Erythroblast (primary cell): ENCODE measurements at places on chromosomes 7 and 10.
A peak's percentile ranks its signal among the peaks of the same experiment; 100 is the strongest.

DNA sequence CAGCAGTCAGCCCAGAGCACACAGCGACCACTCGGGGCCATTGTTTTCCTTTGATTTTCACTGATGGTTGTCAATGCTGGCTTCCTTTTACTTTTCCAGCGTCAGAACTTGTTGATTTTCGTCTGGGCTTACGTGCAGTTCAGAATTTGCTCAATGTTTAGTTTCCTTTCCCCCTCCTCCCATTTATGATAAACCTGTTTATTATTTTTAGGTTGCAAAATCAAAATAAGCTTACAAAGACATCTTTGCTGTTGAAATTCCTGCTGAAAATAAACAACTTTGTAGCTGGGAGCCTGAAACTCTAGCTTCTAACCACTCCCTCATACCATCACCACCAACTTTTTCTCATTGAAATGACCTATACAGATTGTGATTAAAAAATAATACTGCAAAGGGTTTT lies 83.1 kb upstream of the LYZL1 start:
- DNase-seq = no peak

GRCh38 chr7:90412458-90413184 lies 9.4 kb downstream of the CLDN12 start:
- peak; percentile 28 for DNase-seq

- DNase-seq = no peak
Measured at GRCh38 chr10:68135922-68136792, 26.9 kb downstream of the MYPN start.

- DNase-seq = no peak
Measured at GRCh38 chr10:46091080-46091827, 45.2 kb upstream of the MSMB start.

DNA sequence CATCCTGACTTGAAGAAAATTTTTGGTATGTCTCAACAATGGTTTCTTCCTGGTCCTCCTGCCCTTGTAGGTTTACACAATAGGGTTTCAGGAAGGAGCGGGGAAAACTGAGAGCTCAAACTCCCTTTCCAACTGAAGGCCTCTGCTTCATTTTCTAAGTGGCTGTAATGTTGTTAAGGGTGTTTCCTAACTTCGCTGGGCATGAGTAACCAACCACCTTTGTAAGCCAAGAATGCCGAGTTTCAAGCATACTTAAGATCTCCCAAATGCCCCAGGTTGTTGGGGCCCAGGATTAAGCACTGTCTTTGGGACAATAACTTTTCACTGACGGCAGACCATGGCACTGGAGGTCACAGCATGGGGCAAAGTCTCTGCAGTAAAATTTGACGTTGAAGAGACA lies 33.6 kb upstream of the DRGX start:
- DNase-seq = no peak

- DNase-seq = no peak
Measured at GRCh38 chr7:70657989-70658632, 473.8 kb upstream of the GALNT17 start.

DNA sequence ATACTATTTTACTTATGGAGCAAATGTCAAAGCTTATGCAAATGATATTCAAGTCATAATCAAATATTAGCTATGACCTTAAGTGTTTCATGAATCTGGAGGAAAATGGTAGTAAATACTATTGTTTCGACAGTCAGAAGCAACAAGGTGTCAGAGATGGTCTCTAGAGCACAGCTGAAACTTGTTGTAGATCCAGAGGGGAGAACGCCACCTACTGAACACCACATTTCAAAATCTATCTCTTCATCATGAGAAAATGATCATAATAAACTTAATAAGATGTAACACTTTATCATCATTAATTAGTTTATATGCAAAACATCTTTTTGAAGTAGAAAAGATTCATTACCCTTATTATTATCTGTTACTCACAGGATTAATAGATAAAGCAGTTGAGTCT lies 418.7 kb downstream of the GATA3 start:
- DNase-seq = no peak

- DNase-seq = no peak
Measured at GRCh38 chr7:130953196-130953595, 219.2 kb upstream of the KLF14 start.

DNA sequence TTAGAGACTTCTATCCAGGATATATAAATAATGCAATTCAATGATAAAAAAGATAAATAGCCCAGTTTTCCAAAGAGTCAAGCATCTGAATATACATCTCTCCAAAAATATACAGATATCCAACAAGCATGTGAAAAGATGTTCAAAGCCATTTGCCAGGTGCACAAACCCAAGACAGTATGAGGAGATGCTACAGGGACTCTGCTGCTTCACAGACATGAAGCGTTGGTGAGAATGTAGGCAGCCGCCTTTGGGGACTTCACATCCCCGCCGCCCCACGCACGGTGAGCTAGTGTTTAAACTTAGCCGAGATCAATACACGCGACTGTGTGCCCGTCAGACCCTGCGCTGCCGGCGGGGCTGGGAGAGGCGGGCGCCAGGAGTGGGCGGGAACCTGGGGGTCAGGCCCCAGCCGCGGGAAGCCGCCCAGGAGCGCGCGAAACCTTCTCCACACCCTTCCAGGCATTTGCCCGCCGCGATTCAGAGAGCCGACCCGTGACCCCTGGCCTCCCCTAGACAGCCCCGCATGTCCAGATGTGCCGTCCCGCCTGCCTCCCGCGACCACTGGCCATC lies 927 bp upstream of the ALOX5 start:
- peak; percentile 73 for DNase-seq

DNA sequence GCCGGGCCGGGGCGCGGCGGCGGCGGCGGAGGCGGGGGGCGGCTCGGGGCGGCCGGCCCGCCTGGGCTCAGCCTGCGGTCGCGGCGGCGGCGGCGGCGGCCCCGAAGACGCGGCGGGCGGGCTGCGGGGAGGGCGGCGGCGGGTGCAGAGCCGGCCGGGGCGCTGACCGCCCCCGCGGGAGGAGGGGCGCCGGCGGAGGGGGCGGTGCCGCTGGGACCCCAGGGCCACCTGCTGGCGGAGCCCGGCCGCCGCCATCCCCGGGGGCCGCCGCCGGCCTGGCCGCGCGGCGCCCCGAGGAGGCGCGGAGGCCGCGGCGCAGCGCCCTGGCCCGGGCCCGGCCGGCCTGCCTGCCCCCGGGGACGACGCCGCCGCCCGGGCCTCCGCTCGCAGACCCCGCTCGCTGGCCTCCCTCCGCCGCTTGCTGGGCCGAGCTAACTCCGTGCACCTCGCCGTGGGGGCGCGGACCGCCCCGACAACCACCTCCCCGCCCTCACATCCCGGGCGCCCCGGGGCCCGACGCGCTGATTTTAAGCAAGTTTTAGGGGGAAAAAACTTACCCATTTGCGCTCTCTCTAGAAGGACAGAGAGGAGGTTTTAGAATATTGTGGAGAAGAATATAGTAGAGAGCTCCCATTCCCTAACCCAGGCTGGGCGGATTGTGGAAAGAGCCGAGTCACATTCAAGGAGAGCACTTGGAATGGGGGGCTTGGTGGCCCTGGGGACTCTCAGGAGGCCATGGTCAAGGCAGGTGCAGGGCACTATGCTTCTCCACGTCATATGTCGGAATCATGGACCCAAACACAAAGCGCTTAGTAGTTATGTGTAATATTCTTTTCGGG lies at the start of gene BEND7:
Gene BEND7, minus strand, starts transcription at position 140 of the 839 bp plus-strand sequence. CDS start 481 bp downstream, outside the sequence.
- DNase-seq = no peak

- DNase-seq = no peak
Measured at GRCh38 chr10:52567247-52567580, 205.4 kb downstream of the MBL2 start.

DNA sequence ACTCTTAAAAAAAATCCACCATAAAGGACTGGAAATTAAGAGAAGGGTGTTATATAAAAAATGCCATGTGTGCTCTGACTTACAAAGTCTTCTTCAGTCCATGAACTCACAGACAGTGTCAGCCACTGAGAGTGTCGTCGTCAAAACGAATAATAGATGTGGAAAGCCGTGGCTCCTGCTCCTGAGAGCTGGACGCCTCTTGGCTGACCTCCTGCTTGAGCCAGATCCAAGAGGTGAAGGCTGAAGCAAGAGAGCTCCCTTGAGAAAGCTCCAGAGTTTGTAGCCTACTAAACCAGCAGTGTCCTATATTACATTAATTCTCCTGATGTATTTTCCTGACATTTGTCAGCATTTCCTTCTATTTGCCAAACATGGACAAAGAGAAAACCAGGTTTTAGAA lies 234.3 kb upstream of the C7orf33 start:
- no peak for DNase-seq

- DNase-seq = no peak
Measured at GRCh38 chr10:19310066-19310465, 261.5 kb downstream of the MALRD1 start.

- no peak for DNase-seq
Measured at GRCh38 chr7:43735403-43735801, 6.1 kb upstream of the COA1 start.

GRCh38 chr7:77674878-77675277 lies 21.4 kb upstream of the RSBN1L start:
- DNase-seq = no peak

DNA sequence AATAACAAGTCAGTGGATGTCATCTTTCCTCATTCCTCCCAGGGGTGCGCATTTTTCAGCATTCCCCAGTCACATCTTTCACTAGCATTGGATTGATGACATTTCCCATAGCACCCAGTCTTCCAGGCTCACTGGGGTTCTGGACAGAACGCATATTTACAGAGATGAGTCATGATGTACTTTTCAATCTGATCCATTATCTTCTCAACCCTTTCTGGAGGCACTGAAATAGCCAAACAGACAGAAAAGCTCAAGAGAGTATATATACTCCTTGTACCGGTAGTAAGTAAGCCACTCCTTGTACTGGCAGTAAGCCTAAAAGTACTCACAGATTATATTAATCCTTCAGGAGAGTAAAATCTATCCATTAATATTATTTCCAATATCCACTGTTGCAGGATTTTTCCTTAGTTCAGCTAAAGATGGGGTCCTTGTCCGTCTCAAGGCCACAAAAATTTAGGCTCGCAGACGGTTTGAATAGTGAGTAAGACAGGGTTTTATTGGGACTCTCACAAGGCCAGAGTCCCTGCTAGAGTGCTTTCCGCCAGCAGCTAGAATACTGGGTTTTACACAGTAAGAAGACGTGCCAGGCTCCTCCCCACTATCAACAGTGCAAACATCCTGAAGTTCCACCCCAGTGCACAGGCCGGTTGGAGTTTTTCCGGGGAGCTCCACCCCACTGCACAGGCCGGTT lies 60.8 kb downstream of the MDH2 start:
- no peak for DNase-seq

- DNase-seq = no peak
Measured at GRCh38 chr10:650441-650851, 39.0 kb downstream of the DIP2C start.

GRCh38 chr10:119762805-119763798 lies 37.3 kb downstream of the INPP5F start:
- DNase-seq = no peak

DNA sequence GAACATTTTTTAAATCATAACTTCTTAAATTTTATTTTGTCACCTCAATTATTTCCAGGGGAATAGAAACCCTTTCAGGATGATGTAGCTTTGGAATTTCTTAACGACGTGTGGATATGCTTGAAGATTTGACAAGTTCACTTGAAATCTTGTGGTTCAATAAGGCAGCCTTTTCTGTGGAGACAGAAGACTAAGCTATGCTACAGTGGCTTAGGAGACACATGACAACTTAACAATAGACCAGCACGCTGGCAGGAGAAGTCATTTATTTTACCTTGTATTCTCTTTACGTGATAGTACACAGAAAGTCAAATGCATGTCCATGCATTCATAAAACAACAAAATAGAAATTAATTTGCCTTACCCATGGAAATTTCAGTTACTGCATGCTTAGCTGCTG lies 181.6 kb downstream of the GRM3 start:
- no peak for DNase-seq

DNA sequence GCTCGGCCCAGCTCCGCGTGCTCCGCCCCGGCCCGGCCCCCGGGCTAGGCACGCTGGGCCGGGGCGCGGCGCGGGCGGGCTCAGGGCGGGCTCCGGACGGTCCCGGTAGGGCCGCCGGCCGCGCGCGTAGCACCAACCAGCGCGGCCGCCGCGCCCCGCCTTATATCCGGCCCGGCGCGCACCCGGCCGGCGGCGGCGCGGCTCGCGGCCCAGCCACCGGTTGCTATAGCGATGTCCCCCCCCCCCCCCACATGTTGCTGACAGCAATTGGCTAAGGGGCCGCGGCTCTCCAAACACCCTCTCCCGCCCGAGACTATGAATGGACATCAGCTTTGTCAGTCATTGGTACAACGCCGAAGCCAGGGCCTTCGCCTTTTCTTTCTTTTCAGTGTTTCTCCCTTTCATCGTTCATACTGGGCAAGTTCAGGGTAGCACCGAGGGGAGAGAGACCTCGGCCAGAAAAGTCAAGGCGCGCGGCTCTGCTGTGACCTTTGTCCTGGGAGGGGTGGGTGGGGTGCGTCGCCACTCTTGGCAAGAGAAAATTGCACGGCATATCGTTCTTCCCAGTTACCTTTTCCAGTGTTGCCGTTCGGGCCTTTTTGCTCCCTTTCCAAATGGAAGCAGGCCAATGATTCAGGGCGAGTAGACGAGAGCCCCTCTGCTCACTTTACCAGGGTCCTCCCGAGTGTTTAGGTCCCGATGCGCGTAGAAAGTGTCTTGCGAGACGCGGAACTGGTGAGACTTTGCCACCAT lies 354.2 kb downstream of the DNAJB6 start:
- DNase-seq = no peak

DNA sequence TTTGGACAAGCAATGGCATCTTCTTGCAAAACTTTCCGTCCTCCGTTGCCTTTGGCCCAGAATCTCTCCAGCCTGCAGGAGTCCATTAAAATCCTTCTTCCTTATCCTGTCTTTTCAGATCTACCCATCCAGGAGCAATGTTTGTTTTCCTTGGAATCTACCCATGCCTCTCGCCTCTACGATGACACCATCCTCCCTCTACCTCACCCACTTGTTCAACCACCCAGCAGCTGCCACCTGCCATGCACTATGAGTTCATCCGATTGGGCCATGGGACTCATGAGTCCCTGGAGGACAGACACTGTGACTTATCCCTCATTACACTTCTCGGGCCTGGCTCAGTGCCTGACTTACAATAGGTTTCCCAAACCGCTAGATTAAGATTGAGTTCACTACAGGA lies 26.8 kb upstream of the MGMT start:
- no peak for DNase-seq

DNA sequence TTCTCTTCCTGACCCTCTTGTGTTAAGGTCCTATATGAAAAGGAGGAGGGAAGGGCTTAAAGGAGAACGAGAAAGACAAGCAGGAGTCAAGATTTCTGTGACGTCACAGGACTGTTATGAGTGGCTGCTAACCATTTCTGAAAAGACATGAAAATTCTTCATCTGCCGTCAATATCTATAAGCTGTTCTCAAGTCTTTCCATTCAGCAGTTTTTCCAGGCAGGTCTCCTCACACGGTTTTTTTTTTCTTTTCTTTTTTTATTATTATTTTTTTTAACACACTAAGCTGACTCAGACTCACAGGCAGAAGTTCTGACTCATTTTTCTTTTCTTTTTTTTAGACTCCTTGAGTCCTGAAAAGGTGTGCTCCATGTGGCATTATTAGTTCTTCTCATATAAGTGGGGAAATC lies 72.0 kb downstream of the DGKI start:
- DNase-seq = no peak

GRCh38 chr10:3568983-3569382 lies 216.0 kb downstream of the KLF6 start:
- DNase-seq = no peak

- DNase-seq = no peak
Measured at GRCh38 chr10:25839683-25840082, 94.3 kb upstream of the MYO3A start.

GRCh38 chr7:154649434-154649833 lies 353.5 kb downstream of the PAXIP1 start:
- no peak for DNase-seq
